ENCODE measurements at places on chromosomes 4 and X. TPM values are rescaled to one million over a fixed set of nuclear protein-coding genes. Genes with fewer than 3 reads are reported as not detected.
A peak's percentile ranks its signal among the peaks of the same experiment; 100 is the strongest.

DNA sequence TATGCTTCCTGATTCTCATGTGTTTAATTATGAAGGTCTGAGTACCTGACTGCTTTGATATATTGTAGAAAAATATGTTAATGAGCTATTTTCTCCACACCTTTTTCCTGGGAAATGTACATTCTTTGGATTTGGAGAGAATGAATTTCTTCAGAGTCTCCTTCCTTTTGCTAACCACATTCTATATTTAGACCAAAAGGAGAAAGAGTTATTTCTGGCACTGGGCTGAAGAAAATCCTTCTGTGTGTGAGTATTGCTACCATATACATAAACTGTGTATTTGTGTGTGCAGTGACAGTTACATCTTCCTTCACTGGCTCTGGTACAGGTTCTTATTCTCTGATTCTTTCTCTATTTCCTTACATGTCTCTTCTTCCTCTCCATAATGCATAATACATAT lies 44.5 kb upstream of the PGRMC2 start:
- DNase-seq, result no peak

DNA sequence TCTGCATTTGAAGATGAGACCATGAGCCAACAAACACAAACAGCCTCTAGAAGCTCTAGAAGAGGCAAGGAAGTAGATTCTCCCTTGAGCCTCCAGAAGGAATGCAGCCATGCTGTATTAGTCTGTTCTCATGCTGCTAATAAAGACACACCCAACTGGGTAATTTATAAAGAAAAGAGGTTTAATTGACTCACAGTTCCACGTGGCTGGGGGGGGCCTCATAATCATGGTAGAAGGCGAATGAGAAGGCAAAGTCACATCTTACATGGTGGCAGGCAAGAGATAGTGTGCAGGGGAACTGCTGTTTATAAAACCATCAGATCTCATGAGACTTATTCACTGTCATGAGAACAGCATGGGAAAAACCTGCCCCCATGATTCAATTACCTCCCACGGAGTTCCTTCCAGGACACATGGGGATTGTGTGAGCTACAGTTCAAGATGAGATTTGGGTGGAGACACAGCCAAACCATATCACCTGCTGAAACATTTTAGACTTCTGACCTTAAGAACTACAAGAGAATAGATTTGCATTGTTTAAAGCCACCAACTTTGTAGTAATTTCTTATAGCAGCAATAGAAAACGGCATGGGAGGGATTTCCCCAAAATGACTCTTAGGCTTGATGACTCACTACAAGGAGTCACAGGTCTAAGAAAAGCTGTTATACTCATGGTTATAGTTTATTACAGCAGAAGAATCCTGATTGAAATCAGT lies 284.4 kb upstream of the SFRP2 start:
- DNase-seq, result peak; percentile 81

GRCh38 chr4:157885811-157886210 lies 287.0 kb downstream of the GASK1B start:
- no peak for DNase-seq

- no peak for DNase-seq
Observed at GRCh38 chrX:633043-633984, 2.7 kb downstream of the SHOX start.

DNA sequence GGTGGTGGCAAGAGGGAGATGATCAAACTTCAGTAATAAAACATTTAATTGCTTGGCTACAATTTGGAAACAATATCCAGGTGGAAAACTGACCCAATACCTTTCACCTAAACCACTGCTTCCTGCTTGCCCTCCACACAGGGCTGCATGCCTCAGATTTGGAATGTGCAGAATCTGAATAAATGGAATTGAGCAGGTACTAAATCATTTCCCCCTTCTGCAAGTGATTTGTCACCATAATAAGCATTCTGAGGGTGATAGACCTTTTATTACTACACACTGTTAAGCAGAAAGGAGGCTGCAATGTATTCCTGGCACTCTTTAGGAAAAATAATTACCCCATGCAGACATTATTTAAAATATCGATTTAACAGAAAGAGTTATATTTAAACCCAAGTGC lies 291.8 kb downstream of the IDS start:
- no peak for DNase-seq

GRCh38 chr4:6183740-6184139 lies 16.6 kb downstream of the JAKMIP1 start:
- no peak for DNase-seq

- peak; percentile 62 for DNase-seq
Observed at GRCh38 chr4:153464068-153464467, 2.1 kb upstream of the TMEM131L start.

- no peak for DNase-seq
Observed at GRCh38 chr4:160814726-160815125, 1349.1 kb downstream of the FSTL5 start.

The AADAT gene
- total RNA-seq, result 8.0 TPM

The MAGEA1 gene
- total RNA-seq, result not detected

The STPG2 gene
- not detected for total RNA-seq

The COL4A5 gene
- 1.0 TPM for total RNA-seq

The ADH7 gene
- not detected for total RNA-seq
